ENCODE measurements at places on chromosomes 11 and 22.

- no peak for DNase-seq
These were observed 347.6 kb downstream of the CTTN start for GRCh38 chr11:70745941-70746340.

- no peak for DNase-seq
These were observed 16.4 kb downstream of the LMO1 start for GRCh38 chr11:8247312-8247711.

GRCh38 chr11:26896719-26897118 is 97.2 kb upstream of the FIBIN start:
- DNase-seq: no peak

GRCh38 chr11:130115218-130115617 is 44.4 kb upstream of the ST14 start:
- no peak for DNase-seq
